ENCODE measurements at places on chromosomes 7 and 10.

DNA sequence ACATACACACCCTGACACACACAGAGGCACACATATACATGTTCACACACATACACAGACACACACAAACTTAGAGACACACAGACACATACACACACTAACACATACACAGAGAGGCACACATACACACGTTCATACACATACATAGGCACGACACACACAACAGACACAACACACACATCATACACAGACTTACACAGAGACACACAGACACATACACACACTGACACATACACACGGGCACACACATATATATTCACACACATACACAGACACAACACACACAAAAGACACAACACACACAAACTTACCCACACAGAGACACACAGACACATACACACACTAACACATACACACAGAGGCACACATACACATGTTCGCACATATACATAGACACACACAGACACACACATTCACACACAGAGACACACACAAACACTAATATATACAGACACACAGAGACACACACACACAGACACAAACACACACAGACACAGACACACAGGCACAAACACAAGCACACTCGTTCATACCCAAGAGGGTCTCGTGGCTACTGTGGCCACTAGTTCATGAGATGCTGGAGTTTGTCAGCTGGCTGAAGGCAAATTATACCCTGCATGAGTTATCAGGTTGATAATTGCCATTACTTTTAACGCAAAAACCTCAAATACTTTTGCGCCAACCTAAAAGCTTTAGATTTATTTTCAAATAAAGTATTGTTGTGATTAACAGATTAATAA lies 17.7 kb upstream of the KLF6 start:
- no peak for DNase-seq

GRCh38 chr7:14233076-14233867 lies 243.8 kb upstream of the ETV1 start:
- DNase-seq: peak; percentile 9

DNA sequence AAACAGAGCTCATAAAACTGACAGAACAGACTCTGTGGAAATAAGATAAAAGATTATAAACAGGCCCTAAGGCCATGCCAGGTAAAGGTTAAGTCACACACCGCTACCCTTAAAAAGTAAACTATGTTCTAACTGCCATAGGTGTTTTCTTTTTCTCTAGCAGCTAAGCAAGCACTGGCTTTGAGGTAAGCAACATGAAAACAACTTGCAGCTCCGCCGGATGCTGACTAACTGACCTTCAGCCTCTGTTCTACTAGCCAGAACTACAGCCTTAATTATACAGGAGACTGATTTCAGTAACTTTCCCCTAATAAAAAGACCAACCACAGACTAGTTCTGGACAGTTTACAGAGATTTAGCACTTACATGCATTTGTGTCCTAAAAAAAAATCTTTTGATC lies 708.3 kb downstream of the CCSER2 start:
- no peak for DNase-seq

- DNase-seq: no peak
Observed at GRCh38 chr7:47951374-47951773, 3.1 kb upstream of the PKD1L1 start.

DNA sequence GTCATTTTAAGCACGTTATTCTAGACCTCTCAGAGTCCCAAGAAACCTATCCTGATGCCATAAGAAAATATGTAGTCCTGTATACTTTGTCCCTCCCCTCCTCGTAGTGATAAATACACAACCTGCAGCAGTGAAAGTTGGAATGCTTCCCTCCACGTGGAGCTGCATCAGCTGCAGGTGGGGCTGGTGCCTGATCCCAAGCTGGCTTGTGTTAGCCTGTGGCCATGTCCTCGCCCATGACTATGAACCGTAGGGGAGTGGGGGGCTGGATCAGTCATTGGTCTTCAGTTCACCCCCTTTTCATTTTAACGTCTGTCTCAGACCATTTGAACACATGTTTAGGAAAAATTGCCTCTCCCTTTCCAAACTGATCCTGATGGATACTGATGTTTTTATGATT lies 171.4 kb upstream of the HABP2 start:
- DNase-seq: no peak

- DNase-seq: no peak
Observed at GRCh38 chr10:28601012-28601411, 68.1 kb downstream of the WAC start.

DNA sequence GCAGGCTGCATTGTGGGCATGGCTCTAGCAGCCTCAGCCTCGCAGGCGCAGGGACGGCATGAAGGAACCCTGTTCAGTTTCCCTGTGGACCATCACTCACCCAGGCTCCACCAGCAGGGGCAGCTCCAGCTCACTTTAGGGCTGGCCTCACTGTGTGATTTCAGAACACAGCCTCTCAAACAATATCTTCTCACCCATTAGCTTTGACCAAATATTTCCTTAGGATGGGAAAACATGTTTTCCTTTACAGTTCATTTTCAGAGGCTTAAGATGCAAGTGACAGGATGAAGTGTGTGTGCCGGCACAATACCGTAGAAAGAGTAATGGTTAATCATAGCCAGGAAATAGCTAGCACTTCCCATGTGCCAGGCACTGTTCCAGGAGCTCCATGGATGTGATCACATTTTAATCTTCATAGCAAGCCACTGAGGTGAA lies 58.2 kb downstream of the LANCL2 start:
- peak; percentile 57 for DNase-seq

DNA sequence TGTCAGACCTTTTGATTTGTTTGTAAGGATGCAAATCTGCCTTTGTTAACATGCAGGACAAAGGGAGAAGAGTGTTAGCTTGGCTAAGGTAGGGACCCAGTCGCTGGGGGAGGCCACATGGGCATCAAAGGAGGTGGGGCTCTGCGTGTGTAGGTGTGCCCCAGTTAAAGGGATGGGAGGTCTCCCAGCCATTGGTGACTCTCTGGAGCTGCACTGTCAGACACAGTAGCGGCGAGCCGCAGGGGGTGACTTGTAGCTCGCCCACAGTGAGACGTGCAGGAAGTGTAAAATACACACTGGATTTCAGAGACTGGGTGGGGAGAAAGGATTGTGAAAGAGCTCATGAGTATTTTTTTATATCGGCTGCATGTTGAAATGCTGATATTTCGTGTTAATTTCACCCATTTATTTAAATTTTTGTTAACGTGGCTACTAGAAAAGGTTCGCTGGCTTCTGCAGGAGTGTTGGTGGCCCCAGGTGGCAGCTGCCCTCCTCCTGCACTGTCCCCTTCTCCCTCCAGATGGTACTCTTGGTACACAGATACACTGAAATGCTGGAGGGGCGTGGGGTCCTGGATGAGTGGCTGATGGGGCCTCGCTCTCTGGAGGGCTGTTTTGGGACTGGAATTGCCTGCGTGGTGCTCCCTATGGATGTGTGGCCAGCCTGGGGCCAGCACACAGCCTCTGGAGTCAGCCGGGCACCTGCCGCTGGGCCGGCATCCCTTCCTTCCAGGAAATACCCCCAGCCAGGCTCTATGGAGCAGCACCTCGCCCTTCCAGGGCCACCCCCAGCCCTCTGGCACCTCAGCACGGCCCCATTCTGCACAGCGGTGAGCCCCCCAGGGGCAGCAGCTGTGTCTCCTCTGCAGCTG lies 59.2 kb downstream of the LHPP start:
- no peak for DNase-seq

DNA sequence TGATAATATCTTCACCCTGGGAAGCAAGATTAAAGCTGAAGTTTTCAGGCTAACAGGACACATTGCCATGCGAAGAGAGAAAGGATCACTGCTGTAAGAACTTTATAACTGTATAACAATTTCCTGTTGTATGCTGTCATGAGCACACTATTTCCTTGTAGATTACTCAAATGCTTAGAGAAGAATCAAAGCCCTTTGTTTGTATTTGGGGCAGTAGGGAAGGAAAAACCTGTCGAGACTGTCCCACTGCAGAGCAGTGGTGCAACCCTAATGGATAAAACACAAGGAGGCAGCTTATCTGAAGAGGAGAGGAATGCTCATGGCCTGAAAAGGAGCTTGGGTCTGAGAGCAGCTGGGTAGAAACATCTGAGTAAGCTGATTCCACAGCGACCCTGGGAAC lies 327.7 kb upstream of the NPSR1 start:
- DNase-seq: no peak

- DNase-seq: peak; percentile 61
Observed at GRCh38 chr7:121019018-121019417, 30.5 kb downstream of the CPED1 start.
